ENCODE measurements at places on chromosomes 16 and 17.
A peak's percentile ranks its signal among the peaks of the same experiment; 100 is the strongest.

GRCh38 chr17:40473573-40474365 lies 27.7 kb downstream of the TNS4 start:
- DNase-seq: no peak

DNA sequence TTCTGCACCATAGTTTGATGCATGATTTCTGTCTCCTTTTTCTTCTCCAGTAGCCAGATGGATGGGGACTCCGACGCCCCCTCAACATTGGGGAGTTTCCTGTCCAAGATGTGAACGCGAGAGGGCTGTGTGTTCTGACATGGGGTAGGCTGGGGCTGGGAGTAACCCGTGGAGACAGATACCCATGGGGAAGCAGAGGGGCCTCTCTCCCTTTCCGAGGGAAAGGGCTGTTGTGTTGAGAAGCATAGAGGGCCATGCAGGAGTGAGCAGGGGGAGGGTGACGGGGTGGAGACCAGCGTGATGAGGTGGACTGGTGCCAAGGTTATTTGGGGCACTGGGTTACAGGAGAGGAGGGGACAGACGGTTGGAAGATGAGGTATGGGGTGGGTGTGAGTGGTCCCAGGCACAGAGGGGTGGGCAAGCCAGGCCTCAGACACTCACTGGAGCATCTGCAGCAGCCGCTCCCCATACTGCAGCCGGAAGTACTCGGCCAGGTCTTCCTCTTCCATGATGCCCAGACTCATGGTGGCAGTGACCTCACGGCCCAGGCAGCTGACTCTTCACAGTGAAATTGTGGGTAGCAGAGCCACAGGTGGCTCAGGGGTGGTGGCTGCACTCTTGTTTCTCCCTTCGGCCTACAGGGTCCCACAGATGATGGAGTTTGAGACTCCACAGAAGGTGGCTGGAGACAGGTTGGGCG lies 400 bp downstream of the CCDC42 start:
- no peak for DNase-seq

DNA sequence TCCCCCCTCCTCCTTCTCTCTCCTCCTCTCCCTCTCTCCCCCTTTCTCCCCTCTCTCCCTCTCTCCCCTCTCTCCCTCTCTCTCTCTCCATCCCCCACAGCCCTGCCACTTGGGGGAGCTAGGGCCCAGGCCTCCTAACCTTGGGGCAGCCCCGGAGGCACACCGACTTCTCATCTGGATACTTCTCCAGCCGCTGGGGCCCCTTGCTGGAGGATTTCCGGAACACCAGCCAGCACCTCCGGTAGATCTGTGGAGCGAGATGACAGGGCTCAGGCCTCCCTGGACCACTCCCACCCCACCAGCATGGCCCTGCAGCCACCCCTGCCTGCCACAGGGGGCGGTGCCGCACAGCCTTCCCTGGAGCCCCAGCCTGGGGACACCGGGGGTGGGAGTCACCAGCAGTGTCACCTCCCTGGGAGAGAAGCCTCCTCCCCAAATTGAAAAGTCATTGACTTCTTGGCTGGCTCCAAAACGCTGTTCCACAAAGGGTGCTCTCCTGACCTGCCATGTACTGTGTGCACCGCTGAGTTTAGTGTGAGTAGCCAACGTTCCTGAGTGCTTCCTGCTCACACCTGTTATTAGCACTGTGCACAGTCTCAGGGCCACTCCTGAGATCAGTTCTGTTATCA lies 10.5 kb downstream of the DOK4 start:
- DNase-seq: peak; percentile 91

GRCh38 chr17:27956601-27957445 lies 63.7 kb upstream of the LYRM9 start:
- peak; percentile 3 for DNase-seq

DNA sequence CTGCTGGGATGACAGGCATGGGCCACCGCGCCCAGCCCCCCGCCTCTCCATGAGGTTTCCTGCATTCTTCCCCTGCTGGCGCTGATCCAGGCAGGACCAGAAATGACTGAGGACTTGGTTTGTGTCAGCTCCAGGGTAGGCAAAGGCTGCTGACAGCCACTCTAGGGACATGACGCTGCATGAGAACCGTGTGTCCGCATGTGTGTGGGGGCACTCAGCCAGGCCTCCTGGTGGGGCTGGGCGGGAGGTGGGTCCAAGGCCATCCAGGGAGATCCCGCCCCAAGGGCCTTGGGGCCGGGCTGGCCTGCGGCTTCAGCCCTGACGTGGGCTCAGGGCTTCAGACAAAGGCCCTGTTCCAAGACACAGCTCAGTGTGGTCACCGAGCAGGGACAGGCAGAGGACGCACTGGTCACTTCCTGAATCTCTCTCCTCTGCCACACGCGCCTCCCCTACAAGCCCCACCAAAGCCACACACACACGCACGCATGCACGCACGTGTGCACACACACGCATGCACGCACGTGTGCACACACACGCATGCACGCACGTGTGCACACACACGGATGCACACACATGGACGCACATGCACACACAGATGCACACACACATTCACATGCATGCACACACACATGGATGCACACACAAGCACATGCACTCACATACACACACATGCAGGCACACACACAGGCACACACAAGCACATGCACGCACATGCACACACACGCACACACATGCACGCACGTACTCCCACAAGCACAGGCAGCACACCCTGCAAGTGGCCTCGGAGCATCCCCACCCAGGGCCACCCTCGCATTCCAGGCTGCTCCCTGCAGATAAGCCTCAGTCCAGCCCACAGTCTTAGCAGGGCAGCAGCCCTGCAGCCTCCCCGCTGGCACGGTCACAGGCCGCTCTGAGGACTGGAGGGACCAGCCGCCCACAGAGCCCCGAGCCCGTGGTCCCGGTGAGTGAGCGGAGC lies 5.3 kb upstream of the TMEM204 start:
- peak; percentile 74 for DNase-seq

DNA sequence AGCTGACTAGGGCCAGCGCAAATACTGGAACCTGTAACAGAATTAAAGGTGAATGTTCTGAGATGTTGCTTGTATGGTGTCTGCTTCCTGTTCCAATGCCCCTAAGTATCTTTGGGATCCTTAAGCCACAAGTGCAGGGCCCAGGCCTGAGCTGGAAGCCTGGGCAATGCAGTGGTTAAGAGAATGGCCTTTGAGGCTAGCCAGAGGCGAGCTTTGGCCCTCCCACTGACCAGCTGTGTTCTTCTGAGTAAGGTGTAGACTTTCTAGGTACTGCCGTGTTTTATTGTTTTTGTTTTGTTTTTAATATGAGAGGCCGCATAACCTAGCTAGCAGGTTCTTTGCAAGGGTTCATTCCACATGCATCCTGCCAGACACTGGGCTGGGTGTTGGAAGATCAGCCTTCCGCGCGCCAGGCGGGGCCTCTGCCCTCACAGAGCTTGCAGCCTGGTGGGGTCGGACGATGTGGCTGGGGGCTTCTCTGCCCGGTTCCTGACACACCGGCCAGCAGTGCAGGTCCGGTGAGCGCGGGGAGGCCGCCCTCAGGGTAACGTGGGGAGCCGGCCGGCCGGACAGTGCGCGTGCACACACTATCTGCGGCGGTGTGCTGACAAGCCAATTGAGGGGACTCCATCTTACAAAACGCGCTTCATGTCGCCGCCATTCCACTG lies 551 bp upstream of the MLX start:
- DNase-seq: no peak

- DNase-seq: no peak
Measured at GRCh38 chr16:10612649-10613179, 32.3 kb upstream of the EMP2 start.

DNA sequence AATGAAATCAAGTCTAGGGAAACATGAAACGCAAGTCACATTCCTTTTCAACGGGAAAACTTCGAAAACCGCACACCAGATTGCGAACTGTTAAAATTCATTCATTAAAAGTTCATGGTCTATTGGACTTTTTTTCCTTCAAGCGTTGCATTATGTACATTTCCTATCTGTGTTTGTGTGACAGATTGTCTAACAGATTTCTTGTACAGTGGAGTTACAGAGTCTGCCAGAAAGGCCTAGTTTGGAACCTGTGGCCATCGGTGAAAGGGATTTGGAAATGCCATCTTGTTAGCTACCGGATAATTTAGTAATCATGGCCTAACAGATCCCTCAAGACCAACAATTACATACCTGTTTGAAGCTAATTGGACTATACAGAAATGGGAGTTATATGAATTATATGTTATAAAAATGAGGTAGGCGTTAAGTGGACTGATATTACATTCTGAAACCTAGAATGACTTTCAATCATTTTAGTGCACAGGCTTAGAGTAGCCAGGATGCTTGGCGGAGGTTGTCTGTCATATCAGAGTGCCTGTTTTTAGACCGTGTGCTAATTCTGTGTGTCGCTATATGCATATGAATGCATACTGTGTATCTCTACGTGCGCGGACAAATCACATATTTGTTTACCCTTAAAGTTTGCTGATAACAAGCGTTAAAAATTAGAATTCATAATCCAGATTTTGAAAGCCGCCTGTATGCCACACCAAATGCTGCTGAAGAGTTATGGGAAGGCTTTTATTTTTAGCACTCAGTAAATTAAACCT lies 885.4 kb upstream of the RBFOX1 start:
- DNase-seq: no peak

DNA sequence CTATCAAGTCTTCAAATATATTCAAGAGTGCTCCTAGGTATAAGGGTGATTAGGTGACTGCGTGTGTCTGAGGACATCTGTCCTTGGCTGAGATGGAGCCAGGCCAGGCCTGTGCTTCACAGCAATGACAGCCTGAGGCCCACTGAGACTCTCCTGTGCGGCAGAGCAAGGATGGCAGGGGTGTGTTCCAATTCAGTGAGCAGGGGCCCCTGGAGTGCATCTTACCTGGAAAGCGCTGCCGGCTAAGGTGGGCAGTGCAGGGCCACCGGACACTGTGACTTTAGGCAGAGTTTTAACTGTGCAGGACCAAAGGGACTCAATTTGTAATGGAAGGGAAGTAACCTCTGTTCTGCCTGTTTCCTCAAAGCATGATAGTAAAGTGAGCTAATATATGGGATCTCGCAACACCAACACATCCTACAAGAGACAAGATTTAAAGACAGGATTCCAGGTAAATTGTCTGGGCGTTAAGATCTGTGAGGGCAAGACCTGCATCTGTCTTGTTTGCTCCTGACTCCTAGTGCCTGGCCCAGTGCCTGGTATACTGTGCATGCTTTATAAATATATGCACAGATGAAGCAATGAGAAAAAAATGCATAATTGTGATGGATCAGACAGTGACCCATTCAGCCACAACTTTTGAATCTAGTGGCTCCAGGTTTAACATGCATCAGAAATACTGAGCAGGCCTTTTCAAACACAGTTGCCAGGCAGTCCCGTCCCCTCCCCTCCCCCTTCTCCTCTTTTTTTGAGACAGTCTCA lies 86.7 kb downstream of the MRC2 start:
- no peak for DNase-seq

- DNase-seq: no peak
Measured at GRCh38 chr17:82791532-82791931, 39.7 kb downstream of the TBCD start.
